ENCODE measurements at places on chromosomes 13 and 19. TPM values are rescaled to one million over a fixed set of nuclear protein-coding genes. Genes with fewer than 3 reads are reported as not detected.

The TGFBR3L gene
- total RNA-seq = 0.19 TPM

The CGB2 gene
- total RNA-seq = not detected

- no peaks in the 10 kb centered on the region for H3K36me3 ChIP-seq
- no peaks in the 10 kb centered on the region for H3K27me3 ChIP-seq
- H3K4me3 ChIP-seq = no peak overlapping the region
- no peak for DNase-seq
- H3K27ac ChIP-seq = no peak overlapping the region
- no peaks in the 10 kb centered on the region for H3K4me1 ChIP-seq
Observed at GRCh38 chr13:28387740-28388501, 107.0 kb downstream of the FLT1 start.

- H3K27ac ChIP-seq = no peak overlapping the region
- DNase-seq = no peak
- no peaks in the 10 kb centered on the region for H3K27me3 ChIP-seq
- H3K4me1 ChIP-seq = no peaks in the 10 kb centered on the region
Observed at GRCh38 chr13:107185889-107186288, 618.0 kb upstream of the ARGLU1 start.

Data from thymus (tissue), 14 donors.